Heart left ventricle (tissue), 16 donors: ENCODE measurements at places on chromosomes 16 and 17.

GRCh38 chr17:47315451-47316266, 8.1 kb upstream of the EFCAB13 start:
- DNase-seq: no peak

- no peak for DNase-seq
Measured at GRCh38 chr17:47864791-47865216, 13.8 kb upstream of the SP6 start.

DNA sequence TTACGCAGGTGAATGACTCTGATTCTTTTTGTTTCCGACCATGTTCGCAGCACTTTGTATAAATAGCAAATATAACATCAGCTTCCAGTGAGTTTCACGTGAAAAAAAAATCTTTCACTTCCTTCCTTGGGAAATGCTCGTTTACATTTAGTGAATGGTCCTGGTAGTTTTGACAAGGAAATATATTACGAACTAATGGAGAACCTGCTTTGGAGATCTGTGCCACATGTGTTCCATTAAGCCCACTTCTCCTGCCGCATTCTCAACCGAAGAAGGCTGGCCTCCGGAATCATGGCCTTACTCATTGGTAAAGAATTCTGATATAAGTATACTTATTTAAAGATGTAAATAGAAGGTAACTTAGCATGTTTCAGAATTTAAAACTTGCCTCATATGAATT, 3.6 kb downstream of the CRAMP1 start:
- no peak for DNase-seq

DNA sequence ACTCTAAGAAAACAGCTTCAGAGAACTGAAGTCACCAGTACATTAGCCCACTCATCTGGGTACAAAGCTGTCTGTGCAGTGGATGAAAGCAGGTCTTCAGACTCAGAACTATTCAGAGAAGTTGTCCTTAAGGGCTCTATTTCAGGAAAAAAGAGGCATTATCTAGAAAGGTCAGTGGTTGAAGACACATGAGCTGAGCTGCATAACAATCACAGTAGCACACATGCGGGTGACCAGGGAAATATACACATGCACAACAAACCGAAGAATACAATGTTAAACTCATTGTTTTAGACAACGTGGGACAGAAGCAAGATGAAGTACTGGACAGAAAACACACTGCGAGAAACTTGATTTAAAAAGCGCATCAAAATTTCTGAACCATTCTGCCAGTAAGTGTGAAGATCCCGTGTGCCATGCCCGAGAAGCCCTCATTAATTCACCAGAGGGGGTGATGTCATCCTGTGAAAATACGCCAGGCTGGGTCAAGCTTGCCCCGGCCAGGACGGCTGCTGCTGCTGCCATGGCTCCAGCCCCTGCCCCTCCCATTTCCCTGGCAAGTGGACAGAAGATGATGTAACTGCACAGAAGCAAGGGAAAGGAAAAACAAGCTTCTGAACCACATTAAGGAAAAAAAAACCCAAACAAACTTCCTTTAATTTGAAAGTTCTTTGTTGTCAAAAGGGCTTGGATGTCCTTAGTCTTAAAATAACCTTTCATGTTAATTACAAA, 10.1 kb downstream of the DYNC1LI2 start:
- DNase-seq: peak; percentile 94

- DNase-seq: no peak
Measured at GRCh38 chr16:71789136-71789535, 19.5 kb downstream of the AP1G1 start.

GRCh38 chr17:38542286-38542685, 63.5 kb downstream of the SRCIN1 start:
- DNase-seq: peak; percentile 2

GRCh38 chr17:69103557-69104233, 38.0 kb downstream of the ABCA6 start:
- DNase-seq: no peak

DNA sequence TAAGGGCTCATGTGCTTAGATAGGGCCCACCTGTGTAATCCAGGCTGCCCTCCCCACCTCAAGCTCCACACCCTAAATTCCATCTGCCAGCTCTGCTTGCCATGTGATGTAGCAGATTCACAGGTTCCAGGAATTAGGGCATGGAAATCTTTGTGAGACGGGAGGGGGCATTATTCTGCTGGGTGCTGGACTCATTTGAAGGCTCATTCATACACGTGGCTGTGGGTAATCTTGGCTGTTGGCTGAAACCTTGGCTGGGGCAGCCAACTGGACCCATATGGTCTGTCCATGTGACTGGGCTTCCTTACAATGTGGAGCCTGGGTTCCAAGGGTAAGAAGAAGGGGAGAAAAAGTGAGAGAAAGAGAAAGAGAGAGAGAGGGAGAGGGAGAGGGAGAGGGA, 115.1 kb downstream of the CYLD start:
- DNase-seq: no peak

DNA sequence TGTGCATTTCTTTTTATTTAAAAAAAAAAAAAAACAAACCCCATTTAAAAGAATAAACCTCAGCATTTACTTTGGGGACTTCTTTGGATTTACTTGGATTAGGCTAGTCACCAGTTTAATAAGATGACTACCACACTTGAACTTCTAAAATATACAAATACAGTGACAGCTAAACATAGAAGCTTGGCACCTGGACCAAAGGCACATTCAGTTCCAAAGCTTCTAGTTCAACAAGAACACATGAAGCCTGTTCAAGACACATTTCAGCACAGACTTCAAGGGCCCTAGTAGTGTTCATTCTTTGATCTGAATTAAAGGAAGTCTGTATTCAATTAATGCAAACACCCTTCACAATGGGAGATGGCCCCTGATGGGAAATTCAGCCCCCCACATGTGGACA, 11.6 kb upstream of the ROGDI start:
- peak; percentile 50 for DNase-seq

DNA sequence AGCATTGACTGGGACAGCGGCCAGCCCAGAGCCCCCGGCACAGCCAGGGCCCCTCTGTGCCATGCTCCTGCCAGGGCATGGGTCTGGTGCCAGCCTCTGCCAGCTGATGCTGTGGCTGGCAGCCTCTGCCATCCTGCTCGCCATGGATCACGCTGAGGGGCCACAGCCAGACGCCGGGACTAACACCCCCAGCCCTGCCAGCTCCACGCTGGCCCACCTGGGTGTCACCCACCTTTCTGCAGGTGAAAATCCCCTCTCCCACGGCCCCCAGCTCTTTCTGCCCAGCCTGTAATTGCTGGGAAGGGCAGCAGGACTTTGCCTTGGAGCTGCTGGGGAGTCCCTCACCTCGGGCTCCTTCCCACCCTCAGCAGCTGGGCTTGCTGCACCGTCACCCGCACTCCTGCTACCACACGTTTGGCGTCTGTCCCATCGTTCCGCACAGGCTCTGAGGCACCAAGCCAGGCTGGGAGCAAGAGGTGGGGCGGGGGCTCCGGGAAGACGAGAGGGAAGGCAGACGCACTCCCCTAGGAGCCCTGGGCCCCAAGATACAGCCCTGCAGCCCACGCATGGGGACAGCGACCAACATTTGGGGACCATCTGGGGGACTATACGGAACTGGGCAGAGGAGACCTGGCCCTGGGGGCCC, 42.0 kb upstream of the ACSF3 start:
- peak; percentile 21 for DNase-seq

- DNase-seq: no peak
Measured at GRCh38 chr17:45924332-45924820, 30.0 kb downstream of the MAPT start.

DNA sequence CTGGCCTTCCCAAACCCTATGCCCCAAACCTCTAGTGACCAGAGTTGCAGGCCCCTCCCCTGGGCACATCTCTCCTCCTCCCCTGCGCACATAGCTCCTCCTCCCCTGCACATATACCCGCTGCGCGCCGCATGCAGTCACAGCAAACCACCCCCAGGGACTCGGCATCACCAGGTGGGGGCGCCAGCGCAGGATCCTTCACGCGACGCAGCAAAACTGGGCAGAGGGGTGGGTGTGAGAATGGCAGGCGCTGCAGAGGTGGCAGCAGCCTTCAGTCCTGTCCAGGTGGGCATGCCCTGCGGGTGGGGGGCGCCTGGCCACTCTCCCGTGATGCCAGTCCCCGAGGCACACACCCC, 5.6 kb downstream of the CORO6 start:
- peak; percentile 78 for DNase-seq

DNA sequence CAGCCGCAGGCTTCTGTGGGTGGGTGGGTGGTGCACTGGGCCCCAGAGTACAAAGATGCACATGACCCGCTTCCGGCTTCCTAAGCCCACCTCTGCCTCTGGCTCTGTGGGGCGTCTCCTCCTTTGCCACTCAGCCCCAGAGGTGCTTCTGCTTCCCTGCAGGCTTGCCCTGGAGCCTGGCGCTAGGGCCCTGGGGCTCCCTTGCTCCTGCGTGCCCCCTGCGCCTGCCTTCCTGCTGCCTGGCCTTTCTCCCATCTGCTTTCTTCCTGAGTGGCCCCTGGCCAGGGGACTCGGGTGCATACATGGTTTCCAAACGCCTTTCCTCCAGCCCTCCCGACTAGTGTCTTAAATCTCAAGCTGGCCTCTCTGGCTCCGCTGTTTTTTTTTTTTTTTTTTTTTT, 3.4 kb downstream of the WWOX start:
- DNase-seq: no peak

DNA sequence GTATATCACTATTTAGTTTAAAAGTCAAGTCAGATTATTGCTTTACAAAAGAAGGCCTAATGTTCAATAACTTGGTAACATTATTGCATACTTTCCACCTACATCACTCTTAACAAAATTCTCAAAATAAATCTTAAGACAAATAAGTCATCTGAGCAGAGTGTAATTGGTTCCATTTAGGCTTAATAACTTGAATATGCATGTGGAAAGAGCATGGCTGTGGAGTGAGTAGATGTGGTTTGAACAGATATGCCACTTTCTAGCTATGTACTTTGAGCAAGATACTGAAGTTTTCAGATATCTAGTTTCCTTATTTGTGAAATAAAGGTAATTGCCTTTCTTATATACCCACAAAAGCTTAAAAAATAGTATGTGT, 6.7 kb upstream of the EVI2A start:
- no peak for DNase-seq

- no peak for DNase-seq
Measured at GRCh38 chr16:825341-826061, 25.0 kb upstream of the GNG13 start.

DNA sequence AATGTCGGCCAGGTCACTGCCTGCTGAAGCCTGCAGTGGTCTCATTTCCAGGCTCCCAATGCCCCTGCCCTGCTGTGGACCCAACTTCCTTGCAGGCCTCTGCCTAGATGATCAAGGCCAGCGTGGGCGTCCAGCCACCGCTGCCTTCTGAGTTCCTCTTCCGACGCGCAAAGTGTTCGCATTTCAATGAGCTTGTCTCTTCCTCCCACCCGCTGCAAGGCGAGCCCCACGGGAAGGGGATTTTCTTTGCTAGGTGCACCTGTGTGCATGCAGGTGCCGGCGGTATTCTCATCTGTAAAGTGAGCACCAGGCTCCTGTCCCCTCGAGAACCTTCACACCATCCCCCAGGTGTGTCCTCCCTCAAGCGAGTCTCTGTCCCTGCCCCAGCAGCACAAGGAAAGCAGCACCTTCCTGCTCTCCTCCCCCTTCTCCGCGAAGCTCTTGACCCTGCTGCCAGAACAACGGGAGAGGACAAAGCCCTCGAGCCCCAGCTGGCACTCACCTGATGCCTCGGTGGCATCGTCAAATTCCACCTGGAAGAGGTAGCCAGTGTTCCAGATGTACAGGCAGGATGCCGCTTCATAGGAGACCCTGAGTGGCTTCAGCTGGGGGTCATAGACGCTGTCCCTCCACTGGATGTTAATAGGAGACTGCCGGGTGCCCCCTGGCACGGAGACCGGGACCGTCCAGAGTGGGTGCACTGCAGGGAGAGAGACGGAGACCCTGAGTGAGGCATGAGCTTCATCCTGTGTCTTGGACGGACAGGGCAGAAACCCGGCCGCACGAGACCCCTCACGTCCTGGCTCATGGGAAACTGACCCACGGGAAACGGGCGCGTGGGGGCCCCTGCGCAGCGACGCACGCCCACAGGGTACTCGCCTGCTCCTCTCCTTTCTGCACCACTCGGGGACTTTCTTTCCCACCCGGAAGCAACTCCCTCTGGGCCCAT, 9.8 kb downstream of the CA5A start:
- DNase-seq: no peak

DNA sequence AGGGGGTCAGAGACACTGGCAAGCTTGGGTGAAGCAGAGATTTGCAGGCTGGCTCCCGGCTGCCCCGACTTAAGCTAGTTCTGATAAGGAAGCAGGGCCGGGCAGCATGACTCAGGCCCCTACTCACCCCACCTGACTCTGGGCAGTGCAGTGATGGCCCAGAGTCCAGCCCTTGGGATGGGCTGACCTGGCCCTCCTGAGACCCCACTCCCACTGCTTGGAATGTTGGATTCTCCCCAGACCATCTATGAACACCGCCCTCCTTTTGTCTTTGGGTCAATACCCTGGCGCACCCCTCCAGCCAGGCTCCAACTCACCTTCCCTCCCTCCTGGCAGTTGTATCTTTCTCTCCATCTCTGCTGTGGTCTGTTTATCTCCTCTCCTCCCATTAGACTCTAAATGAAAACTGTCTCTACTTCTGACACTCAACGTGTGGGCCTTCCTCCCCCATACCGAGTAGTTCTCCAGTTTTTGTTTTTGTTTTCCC, 21.0 kb downstream of the LGALS3BP start:
- no peak for DNase-seq

- DNase-seq: no peak
Measured at GRCh38 chr17:50055055-50055425, 870 bp upstream of the ITGA3 start.

DNA sequence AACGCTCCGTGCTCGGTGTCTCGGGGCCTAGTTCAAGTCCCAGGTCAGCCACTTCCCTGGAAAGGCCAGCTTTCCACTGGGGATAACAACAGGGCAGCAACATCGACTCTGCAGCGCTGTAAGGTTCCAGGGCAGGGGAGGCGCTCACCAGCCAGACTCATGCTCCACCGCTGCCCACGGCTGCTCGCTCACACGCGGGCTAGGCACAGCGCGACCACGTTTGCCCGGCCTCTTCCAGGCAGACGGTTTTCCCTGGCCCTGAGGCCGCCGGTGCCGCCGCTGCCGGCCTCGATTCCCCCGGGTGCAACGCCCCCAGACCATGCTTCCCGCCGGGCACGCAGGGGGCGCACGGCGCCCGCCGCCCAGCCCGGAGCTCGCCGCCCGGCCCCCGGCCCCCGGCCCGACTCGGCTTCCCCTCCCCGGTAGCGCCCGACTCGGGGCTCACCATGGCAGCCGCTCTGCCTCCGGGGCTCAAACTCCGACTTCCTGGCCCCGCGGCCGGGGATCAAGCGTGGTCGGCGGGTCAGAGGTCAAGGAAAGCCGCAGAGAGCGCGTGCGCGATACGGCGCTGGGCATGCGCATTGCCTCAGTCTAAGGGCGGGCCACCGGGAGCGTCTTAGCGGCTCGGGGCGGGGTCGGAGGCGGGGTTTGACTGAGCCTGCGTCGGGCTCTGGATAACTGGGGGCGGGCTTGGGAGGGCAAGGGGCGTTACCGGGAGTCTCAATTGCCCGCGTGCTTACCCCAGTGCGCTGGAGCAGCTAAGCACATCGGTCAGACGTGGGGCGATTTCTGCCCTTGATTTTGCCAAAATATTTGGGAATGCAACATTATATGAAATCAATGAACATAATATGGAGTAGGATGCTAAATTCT, at the start of gene PAM16:
Gene PAM16, minus strand, starts transcription at position 535 of the 873 bp plus-strand sequence. Its CDS starts 87 bp downstream, at position 448.
- peak; percentile 97 for DNase-seq
